ENCODE measurements at places on chromosomes 13 and 19. TPM values are rescaled to one million over a fixed set of nuclear protein-coding genes. Genes with fewer than 3 reads are reported as not detected.

The FCGBP gene
- 64.7 TPM for total RNA-seq

- no peaks in the 10 kb centered on the region for H3K36me3 ChIP-seq
- peaks cover 57% of the 10 kb centered on the region for H3K4me1 ChIP-seq
- H3K27ac ChIP-seq: peak overlapping the region; percentile 80
- no peak overlapping the region for H3K4me3 ChIP-seq
Measured at GRCh38 chr19:47094557-47095475, 18.8 kb downstream of the ZC3H4 start.

GRCh38 chr13:74217811-74218210 is 83.6 kb upstream of the KLF12 start:
- no peak overlapping the region for H3K4me3 ChIP-seq
- no peaks in the 10 kb centered on the region for H3K36me3 ChIP-seq
- H3K27me3 ChIP-seq: no peaks in the 10 kb centered on the region
- H3K27ac ChIP-seq: no peak overlapping the region
- H3K4me1 ChIP-seq: no peaks in the 10 kb centered on the region
- DNase-seq: no peak

The R3HDM4 gene
- total RNA-seq: 40.5 TPM

GRCh38 chr19:33376423-33376822 is 2.9 kb downstream of the CEBPG start:
- H3K4me1 ChIP-seq: peaks cover 56% of the 10 kb centered on the region
- H3K4me3 ChIP-seq: no peak overlapping the region
- peak overlapping the region; percentile 97 for H3K27ac ChIP-seq
- DNase-seq: peak; percentile 56

GRCh38 chr13:93199856-93200255 is 26.8 kb upstream of the GPC6 start:
- no peaks in the 10 kb centered on the region for H3K36me3 ChIP-seq
- DNase-seq: no peak
- H3K27ac ChIP-seq: no peak overlapping the region
- H3K4me1 ChIP-seq: no peaks in the 10 kb centered on the region

GRCh38 chr13:47216176-47216822 is 319.4 kb upstream of the HTR2A start:
- no peak overlapping the region for H3K27ac ChIP-seq
- H3K36me3 ChIP-seq: no peaks in the 10 kb centered on the region

DNA sequence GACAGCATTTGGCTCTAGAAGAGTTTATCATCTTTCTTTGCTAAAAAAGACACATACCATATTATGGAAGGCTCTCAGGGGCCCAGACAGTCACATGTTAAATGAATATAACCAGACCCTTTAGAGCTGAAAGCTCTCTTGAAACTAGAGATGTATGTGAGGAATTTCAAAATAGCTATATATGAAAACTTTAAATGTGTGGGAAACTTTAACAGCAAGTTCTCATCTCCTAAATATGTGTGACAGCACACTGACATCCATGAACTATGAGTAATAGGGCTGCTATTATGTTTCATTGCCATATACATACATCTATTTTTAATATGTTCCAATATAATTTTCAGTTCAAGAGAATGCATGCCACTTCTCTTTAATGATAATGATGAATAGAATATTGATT is 509.5 kb downstream of the GPC6 start:
- no peak overlapping the region for H3K4me3 ChIP-seq
- H3K4me1 ChIP-seq: no peaks in the 10 kb centered on the region
- DNase-seq: no peak
- no peaks in the 10 kb centered on the region for H3K36me3 ChIP-seq
- H3K27ac ChIP-seq: no peak overlapping the region

- no peaks in the 10 kb centered on the region for H3K36me3 ChIP-seq
- H3K4me1 ChIP-seq: no peaks in the 10 kb centered on the region
- H3K27me3 ChIP-seq: peaks cover 26% of the 10 kb centered on the region
Measured at GRCh38 chr19:35977446-35978222, 17.4 kb upstream of the SDHAF1 start.

DNA sequence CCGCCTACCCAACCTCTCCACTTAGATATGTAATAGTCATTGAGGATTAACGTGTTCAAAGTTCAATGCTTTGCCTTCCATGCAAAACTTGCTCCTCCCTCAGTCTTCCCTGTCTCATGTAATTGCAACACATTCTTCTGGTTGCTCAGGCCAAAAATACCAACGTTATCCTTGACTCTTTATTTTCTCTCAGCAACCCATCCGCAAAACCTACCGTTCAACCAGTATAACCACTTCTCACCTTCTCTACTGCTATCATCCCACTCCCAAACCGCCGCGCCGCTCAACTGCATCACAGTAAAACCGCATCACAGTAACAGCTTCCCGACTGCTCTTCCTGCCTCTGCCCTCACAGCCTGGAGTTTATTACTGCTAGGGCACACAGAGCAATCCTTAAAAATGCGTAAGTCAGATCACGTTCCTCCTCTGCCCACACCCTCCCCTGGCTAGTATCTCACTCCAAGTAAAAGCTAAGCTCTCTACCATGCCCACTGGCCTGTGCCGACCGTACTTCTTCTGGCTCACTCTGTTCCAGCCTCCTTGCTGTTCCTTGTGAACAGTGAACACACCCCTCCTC is 8.2 kb downstream of the MTIF3 start:
- H3K4me1 ChIP-seq: no peaks in the 10 kb centered on the region
- H3K4me3 ChIP-seq: no peak overlapping the region
- peaks cover 6% of the 10 kb centered on the region for H3K36me3 ChIP-seq
- no peak for DNase-seq

DNA sequence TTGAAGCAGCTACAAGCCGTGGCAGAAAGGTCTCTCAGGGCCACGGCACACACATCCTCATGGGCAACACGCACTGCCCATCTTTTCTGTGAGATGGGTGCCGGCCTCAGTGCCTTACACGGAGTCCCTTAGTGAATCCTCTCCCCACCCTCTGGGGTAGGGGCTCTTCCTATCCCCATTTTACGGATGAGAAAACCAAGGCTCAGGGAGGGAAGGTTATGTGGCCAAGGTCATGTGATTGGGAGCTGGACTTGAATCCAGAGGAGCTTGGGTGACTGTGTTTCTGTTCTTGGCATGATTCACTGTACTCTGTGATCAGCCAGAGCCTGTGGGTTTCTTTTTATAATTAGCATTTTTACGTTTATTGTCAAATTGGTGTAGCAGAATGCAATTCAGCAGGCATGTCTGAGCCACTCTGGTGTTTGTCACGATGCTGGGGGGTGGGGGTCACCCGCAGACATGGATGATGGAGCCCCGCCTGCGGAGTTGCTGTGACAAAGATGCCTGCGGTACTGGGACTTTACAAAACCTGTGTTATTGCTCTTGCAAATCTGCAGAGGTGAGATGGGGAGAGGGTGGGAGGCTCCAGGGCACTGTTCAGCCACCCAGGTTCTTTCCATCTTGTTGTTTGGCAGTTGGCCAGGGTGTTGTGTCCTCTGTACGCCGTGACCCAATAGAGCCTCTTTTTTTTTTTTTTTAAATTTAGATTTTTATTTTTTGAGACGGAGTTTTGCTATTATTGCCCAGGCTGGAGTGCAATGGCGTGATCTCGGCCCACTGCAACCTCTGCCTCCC is 4.5 kb downstream of the SCN1B start:
- H3K4me3 ChIP-seq: no peak overlapping the region
- no peak for DNase-seq
- peaks cover 7% of the 10 kb centered on the region for H3K36me3 ChIP-seq

The C13orf46 gene
- 3.3 TPM for total RNA-seq

GRCh38 chr19:41226053-41226873 is 7.2 kb downstream of the AXL start:
- DNase-seq: peak; percentile 47
- peaks cover 41% of the 10 kb centered on the region for H3K4me1 ChIP-seq
- peak overlapping the region; percentile 58 for H3K4me3 ChIP-seq
- H3K36me3 ChIP-seq: no peaks in the 10 kb centered on the region
- no peaks in the 10 kb centered on the region for H3K27me3 ChIP-seq
- H3K27ac ChIP-seq: peak overlapping the region; percentile 98

DNA sequence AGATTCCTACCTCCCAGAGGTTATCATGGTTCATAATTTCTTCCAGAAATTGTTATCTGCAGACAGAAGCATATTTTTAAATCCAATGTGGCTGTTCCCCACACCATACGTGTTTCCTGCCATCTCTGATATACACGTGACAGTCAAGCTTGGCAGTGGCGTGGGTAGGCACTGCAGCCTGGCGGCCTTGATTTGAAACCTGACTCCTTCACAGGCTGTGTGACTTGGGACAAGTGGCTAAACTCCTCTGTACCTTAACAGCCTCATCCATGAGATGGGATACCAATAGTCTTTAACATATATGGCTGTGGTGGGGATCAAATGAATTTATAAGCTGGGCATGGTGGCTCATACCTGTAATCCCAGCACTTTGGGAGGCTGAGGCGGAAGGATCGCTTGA is 33.2 kb downstream of the DPF1 start:
- no peak overlapping the region for H3K4me3 ChIP-seq
- H3K36me3 ChIP-seq: no peaks in the 10 kb centered on the region
- DNase-seq: no peak
- H3K4me1 ChIP-seq: no peaks in the 10 kb centered on the region

DNA sequence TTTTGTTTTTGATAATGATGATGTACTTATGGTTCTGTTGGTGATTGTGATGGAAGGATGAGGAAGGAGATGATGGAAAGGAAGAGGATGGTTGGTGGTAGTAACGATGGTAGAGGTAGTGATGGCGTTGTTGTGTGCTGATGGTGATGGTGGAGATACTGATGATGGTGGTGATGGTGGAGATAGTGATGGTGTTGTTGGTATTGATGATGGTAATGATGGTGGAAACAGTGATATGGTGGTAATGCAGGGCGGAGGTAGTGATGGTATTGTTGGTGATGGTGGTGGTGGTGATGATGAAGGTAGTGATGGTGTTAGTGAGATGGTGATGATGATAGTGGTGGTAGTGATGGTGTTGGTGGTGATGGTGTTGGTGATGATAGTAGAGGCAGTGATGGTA is 12.7 kb downstream of the CLEC17A start:
- DNase-seq: no peak
- no peak overlapping the region for H3K27ac ChIP-seq
- no peak overlapping the region for H3K4me3 ChIP-seq
- no peaks in the 10 kb centered on the region for H3K4me1 ChIP-seq
- no peaks in the 10 kb centered on the region for H3K27me3 ChIP-seq

The KLHL1 gene
- total RNA-seq: not detected
